ENCODE measurements at places on chromosomes 5 and 9.

DNA sequence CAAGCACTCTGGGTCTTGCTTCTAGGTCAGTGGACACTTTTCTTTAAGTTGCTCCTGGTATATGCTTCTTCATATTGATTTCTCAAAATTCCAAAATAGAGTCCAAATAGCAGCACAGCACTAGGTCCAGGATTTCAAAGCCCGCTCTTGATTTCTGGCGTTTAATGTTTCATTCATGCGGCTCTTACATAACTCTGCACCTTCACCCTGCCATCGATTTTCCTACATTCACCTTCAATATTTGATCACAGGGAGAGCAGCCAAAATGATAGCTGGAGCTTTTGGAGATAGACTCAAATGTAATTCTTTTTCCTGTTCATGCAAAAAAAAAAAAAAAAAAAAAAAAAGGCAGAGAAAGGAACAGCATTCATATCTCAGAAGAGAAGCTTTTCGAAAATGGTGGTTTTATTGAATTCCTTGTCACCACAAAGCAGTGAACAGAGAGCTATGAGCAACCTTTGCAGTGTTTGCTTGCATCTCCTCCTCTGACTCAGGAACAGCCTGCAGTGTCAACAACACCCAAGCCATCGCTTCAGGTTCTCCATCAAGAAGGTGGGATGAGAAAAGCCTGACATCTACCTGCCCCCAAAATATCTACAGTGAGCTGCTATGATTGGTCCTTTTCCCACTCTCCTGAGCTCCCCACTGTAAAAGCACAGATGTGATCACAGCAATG, 97.8 kb downstream of the MED10 start:
- no peak for DNase-seq

DNA sequence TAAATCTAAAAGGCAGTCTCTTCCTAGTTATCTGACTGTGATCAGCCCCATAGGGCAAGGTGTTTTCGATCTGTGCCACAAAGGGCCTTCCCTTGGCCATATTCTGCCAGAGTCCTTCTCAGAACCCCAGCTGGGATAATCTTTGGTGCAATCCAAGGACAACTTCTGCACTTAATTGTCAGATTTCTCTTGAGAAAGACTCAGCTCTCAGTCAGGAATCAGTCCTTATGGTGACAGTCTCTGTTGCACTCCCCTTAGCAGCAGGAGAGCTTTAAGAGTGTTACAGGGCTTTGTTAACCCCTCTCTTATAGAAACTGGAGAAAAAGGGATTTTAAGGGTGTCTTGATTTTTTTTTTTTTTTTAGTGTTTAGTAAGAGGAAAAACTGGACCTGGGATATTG, 15.4 kb upstream of the RFX3 start:
- DNase-seq: no peak

DNA sequence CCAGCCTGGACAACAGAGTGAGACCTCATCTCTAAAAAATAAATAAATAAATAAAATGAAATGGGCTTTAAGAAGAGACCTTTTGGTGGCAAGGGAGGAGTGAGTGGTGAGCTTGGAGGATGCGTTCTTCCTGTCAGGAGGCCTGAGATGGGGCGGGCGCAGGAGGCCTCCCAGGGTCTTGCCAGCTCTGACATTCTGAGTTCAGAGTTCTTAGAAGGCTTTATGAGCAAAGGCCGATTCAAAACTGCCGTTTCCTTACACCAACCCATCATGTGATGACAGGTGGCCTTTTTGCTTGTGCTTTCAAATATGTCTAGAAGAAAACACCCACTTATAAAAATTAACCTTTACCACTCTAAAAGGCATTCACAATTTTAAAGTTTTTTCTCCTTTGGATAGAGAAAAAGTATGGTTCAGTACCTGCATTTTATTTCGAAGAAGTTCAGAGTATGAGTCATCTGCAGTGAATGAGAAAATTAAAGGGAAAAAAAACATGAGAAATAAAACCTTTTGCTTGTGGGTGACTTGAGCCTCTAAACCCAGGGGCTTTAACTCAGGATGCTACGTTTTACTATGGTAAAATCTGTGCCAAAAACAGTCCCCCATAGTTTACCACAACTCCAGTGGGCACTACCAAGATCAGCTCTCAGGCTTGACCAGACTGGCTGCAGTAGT, 157.4 kb upstream of the OTULINL start:
- DNase-seq: peak; percentile 42

DNA sequence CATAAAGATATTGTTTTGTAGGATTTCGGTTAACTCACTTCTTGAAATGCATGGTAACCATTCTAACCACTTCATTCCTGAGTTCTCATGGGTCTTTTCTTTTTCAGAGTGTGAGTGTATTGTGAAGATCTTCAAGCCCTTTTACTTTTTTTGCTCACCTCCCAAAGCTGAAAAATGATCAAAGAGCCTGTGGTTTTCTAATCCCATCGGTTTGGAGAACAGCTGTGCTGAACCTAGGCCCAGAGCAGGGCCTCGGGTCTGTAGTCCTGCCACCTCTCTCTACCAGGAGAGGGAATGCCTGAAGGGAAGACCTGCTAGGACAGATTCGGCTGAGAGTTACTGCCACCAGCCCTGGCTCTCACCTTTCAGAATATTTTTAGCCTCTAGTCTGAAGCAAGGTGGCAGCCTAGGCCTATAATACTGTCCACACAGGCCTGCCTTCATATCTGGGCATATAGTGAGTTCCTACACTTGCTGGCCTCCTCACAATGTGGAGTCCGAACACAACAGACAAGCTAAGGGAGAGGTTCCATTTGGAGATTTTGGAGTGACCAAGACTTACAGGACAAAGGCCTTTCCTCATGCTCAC, 13.8 kb downstream of the RGMB start:
- DNase-seq: no peak

GRCh38 chr9:130181678-130182380, 9.6 kb downstream of the NCS1 start:
- DNase-seq: no peak

- DNase-seq: no peak
Observed at GRCh38 chr5:174317256-174317894, 271.9 kb downstream of the NSG2 start.

GRCh38 chr5:1212271-1212670, 10.9 kb downstream of the SLC6A19 start:
- DNase-seq: no peak

DNA sequence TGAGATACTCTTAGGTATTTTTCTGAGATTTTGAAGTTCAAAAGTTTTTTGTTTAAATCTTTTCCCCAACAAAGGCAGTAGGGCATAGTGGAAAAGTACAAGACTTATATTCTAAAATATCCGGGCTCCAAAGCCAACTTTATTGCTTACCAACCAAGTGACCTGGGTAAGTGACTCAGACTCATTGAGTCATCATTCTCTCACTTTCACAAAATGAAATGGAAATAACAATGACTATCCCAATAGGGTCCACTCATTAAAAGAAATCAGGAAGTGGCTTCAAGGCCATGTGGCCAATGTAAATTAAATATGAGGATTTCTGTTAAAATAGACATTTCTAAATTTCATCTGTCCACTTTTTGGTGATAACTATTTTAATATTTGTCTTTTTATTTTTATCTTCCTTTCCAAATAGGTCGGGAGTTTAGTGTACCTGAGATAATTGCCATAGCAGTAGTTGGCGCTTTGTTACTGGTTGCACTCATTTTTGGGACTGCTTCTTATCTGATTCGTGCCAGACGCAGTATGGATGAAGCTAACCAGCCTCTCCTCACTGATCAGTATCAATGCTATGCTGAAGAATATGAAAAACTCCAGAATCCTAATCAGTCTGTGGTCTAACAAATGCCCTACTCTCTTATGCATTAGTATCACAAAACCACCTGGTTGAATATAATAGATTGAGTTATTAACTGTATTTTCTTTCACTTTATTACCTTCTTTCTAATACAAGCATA, 15.5 kb downstream of the TYRP1 start:
- no peak for DNase-seq

DNA sequence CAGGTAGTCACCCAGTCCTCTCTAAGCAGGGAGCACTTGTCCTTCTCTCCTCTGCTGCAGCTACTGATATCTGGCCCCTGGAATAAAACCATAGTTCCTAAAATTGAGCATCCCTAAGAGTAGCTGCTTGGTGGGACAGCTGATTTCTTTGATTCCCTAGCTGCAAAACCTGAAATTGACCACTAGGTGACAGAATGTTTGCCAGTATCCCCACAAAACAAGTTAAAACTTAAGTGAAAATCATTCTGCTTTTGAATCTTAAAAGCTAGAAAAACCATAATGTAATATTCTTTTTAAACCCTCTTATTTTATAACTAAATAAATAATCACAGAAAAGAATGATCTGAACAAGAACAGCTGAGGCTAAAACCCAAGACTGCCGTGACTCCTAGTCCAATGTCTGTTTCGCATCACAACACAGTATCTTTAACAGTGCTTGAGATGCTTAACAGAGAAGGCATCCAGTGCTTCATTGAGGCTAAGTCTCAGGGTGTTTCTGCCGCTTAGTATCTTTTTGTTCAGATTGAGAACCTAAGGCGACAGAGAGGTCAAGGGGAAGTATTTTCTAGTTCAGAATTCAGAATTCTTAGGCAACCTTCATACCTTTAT, 24.4 kb upstream of the TAL2 start:
- DNase-seq: no peak

GRCh38 chr5:172973931-172974330, 9.6 kb upstream of the ATP6V0E1 start:
- no peak for DNase-seq

- DNase-seq: no peak
Observed at GRCh38 chr5:157817387-157817702, 41.6 kb downstream of the CLINT1 start.

GRCh38 chr5:53030893-53031292, 41.7 kb downstream of the ITGA2 start:
- no peak for DNase-seq

DNA sequence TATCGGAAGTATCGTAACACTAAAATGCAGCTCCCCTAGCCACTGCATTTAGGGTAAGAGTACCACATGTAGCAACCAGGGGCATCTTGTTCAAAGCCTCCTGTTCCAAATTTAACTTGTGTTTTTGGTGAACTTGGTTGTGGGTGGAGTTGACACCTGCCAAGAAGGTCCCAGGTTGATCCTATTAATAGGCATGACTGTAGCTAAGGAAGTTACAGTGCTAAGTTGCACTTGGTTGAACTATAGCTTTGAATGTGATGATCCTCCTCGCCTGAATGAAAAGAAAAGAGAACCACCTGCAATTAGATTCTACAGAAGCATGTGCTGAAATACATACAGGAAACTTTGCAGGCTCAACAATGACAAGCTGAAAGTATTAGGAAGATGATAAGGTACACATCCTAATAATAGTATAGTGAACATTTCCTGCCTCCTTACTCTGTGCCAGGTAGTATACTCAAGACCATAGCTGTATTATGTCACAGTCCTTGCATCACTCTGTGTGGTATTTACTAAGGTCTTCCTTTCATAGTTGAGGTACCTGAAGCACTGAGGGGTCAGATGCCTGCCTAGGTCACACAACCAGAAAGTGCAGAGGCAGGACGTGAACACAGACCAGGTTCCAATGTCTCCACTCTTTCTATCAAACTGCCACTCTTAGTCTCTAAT, 64.5 kb upstream of the PIP5K1B start:
- DNase-seq: no peak

DNA sequence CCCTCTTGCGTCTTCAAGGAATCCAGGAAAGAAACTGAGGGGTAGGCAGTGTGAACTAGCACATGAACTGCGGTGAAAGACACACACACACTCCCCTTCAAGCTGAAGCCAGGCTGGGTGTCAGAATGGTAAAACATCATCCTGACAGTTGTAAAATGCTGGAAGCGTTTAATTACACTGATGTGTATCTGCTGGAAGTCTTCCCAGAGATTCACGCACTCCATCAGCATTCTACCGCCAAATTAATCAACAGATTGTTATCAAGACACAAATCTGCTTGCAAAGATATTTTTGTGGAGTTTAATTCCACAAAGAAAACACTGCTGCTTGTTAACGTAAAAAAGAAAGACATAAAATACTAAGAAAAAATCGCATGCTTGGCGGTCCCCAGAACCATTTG, 241.0 kb upstream of the NFIL3 start:
- DNase-seq: no peak

GRCh38 chr5:150789450-150789849, 10.9 kb downstream of the SMIM3 start:
- no peak for DNase-seq

DNA sequence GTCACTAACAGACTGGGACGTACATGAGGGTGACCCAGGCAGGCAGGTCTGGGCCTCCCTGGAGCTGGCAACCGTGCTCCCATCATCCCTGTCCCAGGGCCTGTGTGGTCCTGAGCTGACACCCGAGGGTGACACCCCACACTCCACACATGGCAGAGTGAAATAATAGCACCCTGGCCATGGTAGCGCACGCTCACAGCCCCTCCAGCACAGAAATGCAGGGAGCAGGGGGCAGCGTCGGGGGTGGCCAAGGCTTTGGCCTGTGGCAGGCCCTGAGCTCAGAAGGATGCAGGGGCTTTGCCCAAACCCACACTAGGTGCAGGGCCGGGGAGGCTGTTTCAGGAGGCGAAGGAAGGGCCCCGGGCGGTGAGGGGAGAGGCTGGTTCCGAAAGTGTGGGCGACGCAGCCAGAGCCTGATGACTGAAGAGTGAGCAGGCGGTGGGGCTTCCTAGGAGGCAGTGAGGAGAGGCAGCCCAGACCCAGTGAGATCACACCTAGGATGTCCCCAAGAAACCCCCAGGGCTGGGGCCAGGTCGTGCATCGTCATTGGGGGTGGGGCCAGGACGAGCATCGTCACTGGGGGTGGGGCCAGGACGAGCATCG, 12.9 kb downstream of the OR2V2 start:
- peak; percentile 49 for DNase-seq

- DNase-seq: no peak
Observed at GRCh38 chr9:124146031-124146561, 111.7 kb upstream of the NEK6 start.

- DNase-seq: no peak
Observed at GRCh38 chr9:98811051-98811650, 3.7 kb downstream of the GALNT12 start.

DNA sequence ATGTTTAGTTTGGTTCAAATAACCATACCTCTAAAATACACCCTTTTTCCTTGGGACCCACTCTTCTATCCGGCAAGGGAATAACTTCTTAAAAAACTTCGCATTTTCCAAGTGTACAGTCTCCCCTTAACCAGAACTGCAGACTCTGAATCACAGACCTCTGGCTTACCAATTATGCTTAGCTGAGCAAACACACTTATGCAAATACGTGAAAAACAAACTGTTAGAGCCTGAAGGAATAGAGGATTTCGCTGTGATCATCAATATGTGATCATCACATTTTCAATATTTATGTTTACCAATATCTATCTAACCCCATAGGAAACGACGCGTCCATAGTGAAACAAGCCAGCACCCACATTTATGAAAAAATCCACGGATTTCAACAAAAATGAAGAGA, 1.3 kb downstream of the LPAR1 start:
- DNase-seq: no peak
